Sigmoid colon (tissue), 7 donors: ENCODE measurements at places on chromosomes 13 and 19. TPM values are rescaled to one million over a fixed set of nuclear protein-coding genes. Genes with fewer than 3 reads are reported as not detected.

DCT gene
- total RNA-seq: 1.4 TPM

DNA sequence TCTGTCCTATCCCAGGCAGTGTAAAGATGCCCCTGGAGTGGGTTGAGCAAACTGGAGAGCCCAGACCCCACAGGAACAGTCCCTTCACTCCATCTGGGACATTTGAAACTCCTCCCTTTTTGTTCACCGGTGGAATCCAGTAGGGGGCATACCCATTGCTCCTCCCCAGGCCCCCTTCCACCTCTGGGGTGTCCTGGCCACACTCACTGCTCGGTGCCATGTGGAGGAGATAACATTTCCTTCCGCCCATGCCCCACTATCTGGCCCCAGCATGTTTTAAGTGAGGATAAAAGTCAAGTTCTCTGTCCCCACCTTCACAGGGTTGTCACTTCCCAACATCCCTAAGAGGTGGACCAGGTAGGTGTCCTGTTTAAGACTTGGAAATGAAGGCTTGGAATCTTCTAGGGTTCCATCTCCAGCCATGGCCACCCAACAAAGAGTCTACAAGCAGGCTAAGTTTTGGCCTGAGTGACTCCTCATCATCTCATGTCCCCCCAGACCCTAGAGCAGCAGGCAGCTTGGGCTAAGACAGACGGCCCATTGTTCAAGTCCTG is 9.3 kb downstream of the ZNF526 start:
- no peak for DNase-seq

DNA sequence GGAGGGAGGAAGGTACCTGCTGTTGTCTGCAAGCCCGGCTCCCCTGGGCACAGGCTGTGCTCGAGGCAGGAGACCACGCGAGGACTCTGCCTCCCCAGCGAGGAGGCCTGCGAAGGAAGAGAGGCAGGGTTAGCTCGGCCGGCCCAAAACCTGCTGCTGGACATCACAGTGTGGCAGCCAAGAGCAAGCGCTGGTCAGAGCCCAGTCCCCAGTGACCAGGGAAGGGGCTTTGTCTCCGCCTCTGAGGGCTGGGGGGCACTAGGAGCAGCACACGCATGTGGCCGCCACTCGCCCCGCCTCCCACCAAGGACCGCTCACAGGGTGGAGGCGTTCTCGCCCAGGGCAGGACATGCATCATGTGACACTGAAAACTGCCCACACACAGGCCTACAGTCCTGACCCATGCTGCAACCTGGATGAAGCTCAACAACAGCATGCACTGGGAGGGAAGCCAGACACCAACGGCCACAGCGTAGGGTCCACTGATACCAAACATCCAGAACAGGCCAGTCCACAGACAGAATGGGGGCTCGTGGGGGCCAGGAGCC is 8.5 kb downstream of the MIER2 start:
- DNase-seq: peak; percentile 57

- no peak for DNase-seq
These were observed 117.7 kb upstream of the CACNA1A start for GRCh38 chr19:13623716-13624710.

- no peak for DNase-seq
These were observed 2818.6 kb upstream of the PCDH20 start for GRCh38 chr13:64234255-64234654.
